MCF 10A (cell line): ENCODE measurements at places on chromosomes 13 and 19. TPM values are rescaled to one million over a fixed set of nuclear protein-coding genes. Genes with fewer than 3 reads are reported as not detected.

DNA sequence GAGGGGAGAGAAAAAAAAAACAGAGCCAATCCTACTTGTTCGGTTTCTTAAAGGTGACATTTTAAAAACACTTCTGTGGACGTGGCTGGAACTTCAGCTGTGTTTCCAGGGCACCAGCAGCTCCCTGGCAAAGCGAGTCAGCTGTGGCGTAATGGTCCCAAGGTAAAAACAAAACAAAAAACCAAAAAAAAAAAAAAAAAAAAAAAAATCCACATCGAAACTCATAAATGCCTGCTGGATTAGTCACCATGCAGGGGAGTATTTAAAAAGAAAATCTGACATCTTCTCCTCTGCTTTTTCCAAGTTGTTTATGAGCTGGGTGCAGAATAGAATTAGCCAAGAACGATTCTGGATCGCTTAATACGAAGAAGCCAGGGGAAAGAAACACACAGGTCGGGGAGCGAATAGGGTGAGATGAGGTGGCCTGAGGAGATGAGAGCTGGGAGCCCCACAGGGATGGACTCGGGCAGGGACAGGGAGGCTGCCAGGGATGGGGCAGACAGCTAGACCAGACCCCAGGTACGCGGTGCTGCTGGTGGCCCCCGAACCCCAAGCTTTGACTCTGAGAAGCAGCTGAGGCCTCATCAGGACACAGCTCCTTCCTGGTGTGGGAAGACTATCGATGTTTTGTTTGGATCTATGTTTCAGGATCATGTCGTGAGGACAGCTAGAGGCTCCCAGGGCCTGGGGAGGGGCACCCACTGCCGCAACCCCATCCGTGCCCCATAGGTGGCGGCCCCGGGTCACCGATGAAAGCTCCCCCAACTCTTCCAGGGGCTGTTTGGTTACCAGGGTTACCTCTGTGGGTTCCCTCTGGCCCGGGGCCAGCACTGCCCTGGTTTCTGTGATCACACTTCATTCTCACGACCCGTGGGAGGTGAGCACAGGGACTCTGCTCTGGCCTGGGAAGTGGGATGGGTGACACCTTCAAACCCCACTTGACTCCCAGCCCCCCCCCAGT, 3.1 kb upstream of the CTXN1 start:
- H3K36me3 ChIP-seq = peaks cover 63% of the 10 kb centered on the region
- peak overlapping the region; percentile 93 for H3K27ac ChIP-seq
- H3K4me1 ChIP-seq = peaks cover 13% of the 10 kb centered on the region
- H3K4me3 ChIP-seq = peak overlapping the region; percentile 62
- DNase-seq = peak; percentile 82
- no peaks in the 10 kb centered on the region for H3K27me3 ChIP-seq

DNA sequence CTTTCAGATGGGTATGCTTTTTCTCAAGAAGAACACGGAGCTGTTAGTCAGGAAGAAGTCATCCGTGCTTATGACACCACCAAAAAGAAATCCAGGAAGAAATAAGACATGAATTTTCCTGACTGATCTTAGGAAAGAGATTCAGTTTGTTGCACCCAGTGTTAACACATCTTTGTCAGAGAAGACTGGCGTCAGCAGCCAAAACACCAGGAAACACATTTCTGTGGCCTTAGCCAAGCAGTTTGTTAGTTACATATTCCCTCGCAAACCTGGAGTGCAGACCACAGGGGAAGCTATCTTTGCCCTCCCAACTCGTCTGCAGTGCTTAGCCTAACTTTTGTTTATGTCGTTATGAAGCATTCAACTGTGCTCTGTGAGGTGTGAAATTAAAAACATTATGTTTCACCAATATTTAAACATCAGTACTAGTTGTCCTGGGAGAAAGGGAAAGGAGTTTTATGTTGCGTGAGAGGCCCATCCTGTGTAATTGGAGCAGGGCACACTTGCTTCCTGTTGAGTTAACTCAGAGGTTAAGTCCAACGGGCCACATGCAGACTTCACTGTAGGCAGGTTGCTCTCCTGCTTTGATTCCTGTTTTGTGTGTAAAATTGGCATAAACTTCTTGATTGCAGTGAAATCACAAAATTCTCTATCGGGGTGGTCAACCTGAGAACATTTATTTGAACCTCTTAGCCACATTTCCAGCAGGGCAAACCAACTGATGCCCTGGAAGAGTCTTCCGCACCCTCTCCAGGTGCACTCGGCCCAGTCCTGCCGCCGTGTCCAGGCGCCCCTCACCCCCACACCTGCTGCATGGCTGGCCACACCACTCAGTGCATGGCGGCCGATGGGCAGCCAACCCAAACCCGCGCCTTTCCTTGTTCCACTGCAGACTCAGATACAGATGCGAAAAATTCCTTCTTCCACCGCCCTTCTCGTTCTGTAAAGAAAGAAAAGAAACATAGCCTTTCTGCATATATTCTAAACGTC, 31.6 kb downstream of the SHISA2 start:
- DNase-seq = peak; percentile 43
- no peak overlapping the region for H3K27ac ChIP-seq
- peaks cover 54% of the 10 kb centered on the region for H3K4me1 ChIP-seq

DNA sequence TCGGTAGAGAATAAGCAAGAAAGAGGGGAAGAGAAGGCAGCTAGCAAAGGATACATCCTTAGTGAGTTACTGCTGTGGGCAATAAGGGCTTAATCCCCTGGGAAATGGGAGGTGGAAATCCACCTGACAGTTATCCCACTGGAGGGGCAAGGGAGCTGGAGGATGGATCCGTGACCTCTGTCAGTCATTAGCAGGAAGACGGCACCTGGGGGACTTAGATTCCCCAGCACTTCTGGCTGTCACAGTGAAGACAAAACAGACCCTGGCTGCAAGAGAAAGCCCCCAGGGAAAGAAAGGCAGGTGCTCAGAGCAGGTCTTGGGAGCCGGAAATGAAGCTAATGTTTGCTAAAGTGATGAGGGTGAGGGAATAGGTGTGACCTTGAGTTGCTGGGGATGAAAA, 70.4 kb upstream of the MRI1 start:
- H3K4me3 ChIP-seq = no peak overlapping the region
- DNase-seq = no peak
- peaks cover 12% of the 10 kb centered on the region for H3K4me1 ChIP-seq
- no peaks in the 10 kb centered on the region for H3K27me3 ChIP-seq
- no peaks in the 10 kb centered on the region for H3K36me3 ChIP-seq
- H3K27ac ChIP-seq = no peak overlapping the region

GRCh38 chr13:80338781-80339562, 2.0 kb downstream of the SPRY2 start:
- H3K27ac ChIP-seq = no peak overlapping the region
- peaks cover 43% of the 10 kb centered on the region for H3K36me3 ChIP-seq
- peak; percentile 62 for DNase-seq
- no peaks in the 10 kb centered on the region for H3K27me3 ChIP-seq
- peaks cover 34% of the 10 kb centered on the region for H3K4me1 ChIP-seq

Gene CCDC122
- 15.7 and 16.3 TPM in 2 replicates for total RNA-seq

DNA sequence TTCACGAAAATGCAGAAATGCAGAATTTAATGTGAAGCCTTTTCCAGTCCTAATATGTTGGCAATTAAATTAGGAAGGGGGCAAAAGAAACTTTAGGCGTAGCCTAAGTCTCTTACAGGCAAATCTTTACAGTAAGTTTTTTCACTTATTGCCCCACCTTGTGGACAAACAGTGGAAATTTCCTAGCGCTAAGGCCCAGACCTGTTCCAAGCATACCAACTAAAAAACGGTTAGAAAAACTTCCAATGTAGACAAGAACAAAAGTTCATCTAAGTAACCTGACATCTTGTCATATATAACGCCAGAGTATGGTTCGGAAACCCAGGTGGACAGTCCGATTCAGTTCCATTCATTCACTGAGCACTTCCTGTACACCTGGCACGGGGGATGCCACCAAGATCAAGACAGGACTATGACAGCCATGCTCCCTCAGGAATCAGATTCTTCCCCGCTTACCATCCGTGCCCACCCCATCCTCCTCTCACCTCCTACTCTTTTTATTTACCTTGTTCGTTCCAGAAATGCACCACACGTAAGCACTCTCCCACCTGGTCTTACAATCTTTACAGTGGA, 4.9 kb downstream of the ZAR1L start:
- no peaks in the 10 kb centered on the region for H3K36me3 ChIP-seq
- no peaks in the 10 kb centered on the region for H3K4me1 ChIP-seq
- H3K27me3 ChIP-seq = no peaks in the 10 kb centered on the region
- H3K27ac ChIP-seq = no peak overlapping the region

- peaks cover 5% of the 10 kb centered on the region for H3K36me3 ChIP-seq
- no peaks in the 10 kb centered on the region for H3K4me1 ChIP-seq
- H3K27me3 ChIP-seq = no peaks in the 10 kb centered on the region
- H3K27ac ChIP-seq = no peak overlapping the region
Observed at GRCh38 chr19:28486926-28487325, 726.0 kb downstream of the UQCRFS1 start.

- H3K36me3 ChIP-seq = no peaks in the 10 kb centered on the region
- H3K27ac ChIP-seq = no peak overlapping the region
- H3K4me3 ChIP-seq = no peak overlapping the region
- H3K4me1 ChIP-seq = peaks cover 5% of the 10 kb centered on the region
Observed at GRCh38 chr19:7376151-7376852, 27.6 kb downstream of the ARHGEF18 start.

- peak; percentile 20 for DNase-seq
- H3K4me3 ChIP-seq = no peak overlapping the region
- H3K27ac ChIP-seq = no peak overlapping the region
- peaks cover 6% of the 10 kb centered on the region for H3K4me1 ChIP-seq
- H3K27me3 ChIP-seq = peaks cover 53% of the 10 kb centered on the region
Observed at GRCh38 chr19:39557811-39558623, 18.1 kb upstream of the EID2 start.

Gene SSC5D
- total RNA-seq = 0.33 and 0.59 TPM in 2 replicates

- H3K36me3 ChIP-seq = no peaks in the 10 kb centered on the region
- H3K27ac ChIP-seq = no peak overlapping the region
- H3K4me1 ChIP-seq = peaks cover 5% of the 10 kb centered on the region
- no peak overlapping the region for H3K4me3 ChIP-seq
Observed at GRCh38 chr13:73657821-73658540, 476.2 kb downstream of the KLF12 start.

Gene CCL25
- not detected in 2 replicates for total RNA-seq

Gene IGFL1
- not detected in 2 replicates for total RNA-seq

DNA sequence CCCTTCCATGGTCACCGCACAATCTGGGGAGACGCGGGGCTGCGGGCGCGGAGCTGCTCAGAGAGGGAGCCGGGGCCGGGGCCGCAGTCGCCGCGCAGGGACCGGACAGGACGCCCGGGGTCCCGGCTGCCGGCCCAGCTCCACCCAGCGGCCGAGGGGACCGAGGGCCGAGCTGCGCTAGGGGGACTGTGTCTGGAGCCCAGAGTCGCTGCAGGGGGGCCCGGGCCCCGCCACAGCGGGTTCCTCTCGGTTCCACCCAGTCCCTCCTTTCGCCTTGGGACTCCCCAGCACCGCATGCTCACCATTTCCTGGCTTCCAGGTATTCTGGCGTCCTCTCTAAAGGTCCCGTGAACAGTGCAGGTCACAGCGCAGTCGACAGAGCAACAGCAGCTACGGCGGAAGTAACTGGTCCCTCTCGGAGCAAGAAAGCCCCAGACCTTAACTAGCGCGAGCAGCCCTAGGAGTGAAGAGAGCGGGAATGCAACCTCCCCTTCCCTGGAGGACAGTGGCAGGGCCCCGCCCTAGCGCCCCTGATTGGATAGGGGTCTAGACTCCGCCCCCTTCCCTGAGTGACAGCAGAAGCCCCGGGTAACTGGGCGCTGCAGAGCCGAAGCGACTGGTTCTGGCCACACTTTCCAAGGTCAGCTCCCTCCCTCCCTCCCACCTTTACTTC, at the start of gene ZNF878:
Gene ZNF878 (minus strand): TSS at position 465 of the 673 bp plus-strand sequence. CDS start 160 bp downstream, at position 305.
- H3K4me3 ChIP-seq = peak within 1 kb of the TSS; percentile 5
- no peaks in the 10 kb centered on the region for H3K36me3 ChIP-seq
- no peak within 1 kb of the TSS for H3K27ac ChIP-seq
- DNase-seq = no peak
- no peaks in the 10 kb centered on the region for H3K27me3 ChIP-seq

DNA sequence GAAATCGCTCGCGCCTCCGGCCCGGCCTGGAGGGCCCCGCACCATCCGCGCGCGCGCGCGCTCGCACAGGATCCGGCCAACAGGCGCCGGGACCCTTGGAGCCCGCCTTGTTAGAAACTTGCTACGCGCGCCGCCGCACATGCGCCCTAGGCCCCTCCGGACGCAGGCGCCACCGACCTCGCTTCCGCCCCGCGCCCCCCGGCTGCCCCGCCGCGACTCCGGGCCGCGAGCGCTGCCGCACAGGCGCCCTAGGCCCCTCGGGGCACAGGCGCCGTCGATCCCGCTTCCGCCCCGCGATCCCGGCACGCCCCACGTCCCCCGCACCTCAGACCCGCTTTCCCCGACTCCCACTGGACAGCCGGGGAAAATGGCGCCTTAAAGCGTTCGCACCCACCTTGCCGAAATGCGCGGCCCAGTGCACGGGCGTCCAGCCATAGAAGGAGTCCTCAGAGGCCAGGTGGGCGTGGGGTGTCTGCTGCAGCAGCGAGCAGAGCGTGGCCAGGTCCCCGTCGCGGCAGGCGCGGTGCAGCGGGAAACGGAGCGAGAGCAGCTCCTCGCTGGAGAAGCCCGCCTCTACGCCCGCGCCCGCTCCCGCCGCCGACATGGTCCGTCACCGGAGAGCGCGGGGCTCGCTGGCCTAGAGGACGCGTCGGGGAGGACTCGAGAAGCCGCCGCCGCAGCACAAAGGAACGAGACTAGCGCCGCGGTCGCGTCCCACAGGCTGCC, 375 bp downstream of the ANKRD10 start:
- peak overlapping the region; percentile 65 for H3K27ac ChIP-seq
- H3K36me3 ChIP-seq = peaks cover 8% of the 10 kb centered on the region
- DNase-seq = peak; percentile 61
- H3K4me3 ChIP-seq = peak overlapping the region; percentile 67
- H3K4me1 ChIP-seq = peaks cover 22% of the 10 kb centered on the region

Gene FFAR3
- not detected in 2 replicates for total RNA-seq

GRCh38 chr13:91557328-91558090, 159.1 kb downstream of the GPC5 start:
- no peaks in the 10 kb centered on the region for H3K36me3 ChIP-seq
- peaks cover 12% of the 10 kb centered on the region for H3K27me3 ChIP-seq
- H3K4me1 ChIP-seq = no peaks in the 10 kb centered on the region
- no peak overlapping the region for H3K4me3 ChIP-seq
- no peak overlapping the region for H3K27ac ChIP-seq

DNA sequence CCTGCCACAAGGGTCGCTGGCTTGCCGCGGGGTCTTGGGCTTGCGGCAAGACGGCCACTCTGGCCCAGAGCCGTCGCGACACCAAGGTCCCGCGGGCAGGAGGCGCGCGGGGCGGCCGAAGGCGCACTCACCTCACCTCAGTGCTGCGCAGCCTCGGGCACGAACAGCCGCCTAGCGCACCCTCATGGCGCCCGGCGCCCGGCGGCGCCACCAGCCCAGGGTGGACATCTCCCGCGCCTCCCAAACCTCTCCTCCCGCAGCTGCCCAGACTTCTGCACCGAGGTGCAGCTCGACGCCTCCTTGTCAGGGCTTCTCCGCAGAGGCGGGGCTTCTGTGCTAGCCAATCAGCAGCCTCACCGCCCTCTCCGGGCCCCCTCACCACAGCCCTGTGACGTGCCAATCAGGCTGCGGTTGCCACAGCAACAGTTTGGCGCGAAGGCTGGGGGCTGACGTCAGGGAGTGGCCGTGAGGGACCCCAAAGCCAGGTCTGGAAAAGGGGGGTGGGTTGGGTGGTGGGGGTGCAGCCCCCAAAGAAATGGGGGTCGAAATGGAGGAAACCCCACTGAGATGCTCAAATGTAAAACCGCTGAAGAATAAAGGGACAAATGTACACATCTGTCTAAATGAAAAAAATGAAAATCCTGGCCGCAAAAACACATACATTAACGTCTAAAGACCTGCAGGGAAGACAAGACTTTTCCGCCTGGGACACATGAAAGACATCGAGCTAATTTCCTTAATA, at the start of the genes PEG3 and ZIM2:
Gene PEG3 (minus strand): TSS at position 276 of the 742 bp plus-strand sequence. CDS start 16,071 bp downstream, outside the sequence.
Gene ZIM2 (minus strand): TSS at position 276 of the 742 bp plus-strand sequence. CDS start 16,449 bp downstream, outside the sequence.
- H3K4me1 ChIP-seq = no peaks in the 10 kb centered on the region
- H3K4me3 ChIP-seq = no peak within 1 kb of the TSS
- H3K27ac ChIP-seq = no peak within 1 kb of the TSS
- no peaks in the 10 kb centered on the region for H3K36me3 ChIP-seq

- H3K4me3 ChIP-seq = no peak overlapping the region
- no peaks in the 10 kb centered on the region for H3K36me3 ChIP-seq
- H3K27ac ChIP-seq = no peak overlapping the region
- H3K27me3 ChIP-seq = no peaks in the 10 kb centered on the region
- H3K4me1 ChIP-seq = no peaks in the 10 kb centered on the region
Observed at GRCh38 chr13:22700246-22700887, 480.4 kb upstream of the SGCG start.
